ENCODE measurements at places on chromosomes 7 and 10.

GRCh38 chr10:50395851-50396250, 144.5 kb upstream of the ASAH2 start:
- no peak for DNase-seq

- no peak for DNase-seq
These were observed 17.4 kb downstream of the ITGB1 start for GRCh38 chr10:32940321-32941301.

DNA sequence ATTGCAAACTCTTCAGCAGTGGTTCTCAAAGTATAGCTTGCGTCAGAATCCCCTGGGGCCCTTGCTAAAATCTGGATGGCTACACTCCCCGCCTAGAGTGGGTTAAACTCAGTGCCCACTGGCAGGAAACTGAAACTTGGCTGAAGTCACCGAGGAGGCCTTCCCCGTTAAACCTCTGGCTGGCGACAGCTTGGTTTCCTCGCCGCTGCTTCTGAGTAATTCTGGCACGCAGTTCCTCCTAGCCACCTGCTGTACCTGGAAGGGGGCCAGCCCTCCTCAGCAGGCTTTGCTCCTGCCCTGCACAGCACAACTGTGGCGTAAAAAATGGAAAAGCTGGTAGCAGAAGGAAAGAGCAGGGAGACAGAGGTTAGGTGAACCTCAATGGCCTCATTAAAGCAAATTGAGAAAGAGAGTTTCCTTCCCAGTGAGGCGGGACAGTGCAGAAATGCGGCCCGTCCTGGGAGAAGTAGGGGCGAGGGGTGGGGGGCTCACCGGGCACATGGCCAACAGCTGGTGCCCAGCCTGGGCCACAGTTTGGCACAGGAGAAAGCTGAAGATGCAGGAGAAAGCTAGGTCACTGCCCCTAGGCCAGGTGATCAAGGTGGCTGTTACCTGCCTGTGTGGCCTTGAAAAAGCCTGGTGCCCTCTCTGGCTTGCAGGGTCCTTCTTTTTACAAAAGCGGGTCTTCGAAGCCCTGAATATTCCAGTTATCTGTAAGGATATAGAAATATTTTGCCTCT, 46.6 kb downstream of the ALOX5 start:
- DNase-seq = peak; percentile 83

- no peak for DNase-seq
These were observed 68.9 kb upstream of the FRMD4A start for GRCh38 chr10:14399641-14400040.

DNA sequence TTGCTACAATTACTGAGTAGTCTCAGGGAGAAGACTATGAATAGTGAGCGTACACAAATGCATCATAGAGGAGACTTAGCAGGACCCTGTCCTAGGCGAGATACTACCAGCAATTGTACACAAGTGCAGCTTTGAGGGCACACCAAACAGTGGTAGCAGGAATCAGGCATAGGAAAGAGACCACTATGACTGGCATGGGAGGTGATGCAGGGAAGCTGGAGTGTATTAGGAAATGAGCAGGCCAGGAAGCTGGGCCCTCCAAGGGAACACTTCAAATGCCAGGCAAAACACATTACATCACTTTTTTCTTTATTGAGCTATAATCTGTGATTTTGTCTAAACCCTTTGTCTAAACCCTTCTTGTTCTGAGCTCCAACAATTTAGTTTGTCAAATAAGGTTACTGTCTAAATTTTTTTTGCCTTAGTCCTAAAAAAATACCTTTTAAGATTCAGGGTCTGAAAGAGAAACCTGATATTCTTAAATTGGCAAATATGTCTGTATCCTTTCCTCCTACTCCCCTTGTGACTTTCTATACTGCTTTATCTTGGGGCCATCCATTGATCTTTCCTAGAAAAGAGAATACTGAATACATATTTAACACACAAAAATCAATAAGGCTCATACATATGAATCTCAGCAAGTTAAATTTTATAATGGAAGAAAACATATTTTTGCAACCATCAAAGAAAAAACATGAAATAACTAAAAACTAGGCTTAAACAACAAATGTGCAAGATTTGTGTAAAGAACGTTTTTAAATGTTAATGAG, 193.8 kb upstream of the PHYHIPL start:
- no peak for DNase-seq

DNA sequence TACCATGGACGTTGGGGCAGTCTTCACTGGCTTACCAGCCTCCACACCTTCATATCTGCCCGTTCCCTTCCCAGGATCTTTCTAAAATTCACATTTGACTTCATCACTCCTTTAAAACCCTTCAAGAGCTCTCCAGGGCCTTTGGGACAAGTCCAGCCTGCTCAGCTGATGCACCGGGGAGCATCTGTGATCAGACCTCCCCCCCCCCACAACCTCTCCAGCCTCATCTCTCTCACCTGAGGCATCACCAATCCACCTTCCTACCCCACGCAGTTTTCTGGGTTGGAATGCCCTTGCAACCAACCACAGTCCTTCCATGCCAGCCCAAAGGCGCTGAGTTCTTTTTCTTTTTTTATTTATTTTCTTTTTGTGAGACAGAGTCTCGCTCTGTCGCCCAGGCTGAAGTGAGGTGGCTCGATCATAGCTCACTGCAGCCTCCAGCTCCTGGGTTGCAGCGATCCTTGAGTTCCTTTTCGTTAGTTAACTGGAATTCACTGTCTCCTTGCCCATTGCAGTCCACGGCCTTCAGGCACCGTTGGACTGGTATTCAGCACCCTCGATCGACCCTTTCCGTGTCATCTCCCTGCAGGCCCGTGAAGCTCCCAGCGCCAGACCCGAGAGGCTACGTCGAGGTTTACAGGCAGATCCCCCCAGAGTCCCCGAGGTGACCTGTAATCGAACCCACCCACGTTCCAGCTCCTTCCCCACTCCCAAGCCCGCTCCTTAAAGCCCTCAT, 654 bp downstream of the ALKBH4 start:
- DNase-seq = no peak

GRCh38 chr10:126518218-126519080, 130.2 kb upstream of the ADAM12 start:
- DNase-seq = no peak

- no peak for DNase-seq
These were observed 351.9 kb upstream of the NPVF start for GRCh38 chr7:25580141-25580540.

DNA sequence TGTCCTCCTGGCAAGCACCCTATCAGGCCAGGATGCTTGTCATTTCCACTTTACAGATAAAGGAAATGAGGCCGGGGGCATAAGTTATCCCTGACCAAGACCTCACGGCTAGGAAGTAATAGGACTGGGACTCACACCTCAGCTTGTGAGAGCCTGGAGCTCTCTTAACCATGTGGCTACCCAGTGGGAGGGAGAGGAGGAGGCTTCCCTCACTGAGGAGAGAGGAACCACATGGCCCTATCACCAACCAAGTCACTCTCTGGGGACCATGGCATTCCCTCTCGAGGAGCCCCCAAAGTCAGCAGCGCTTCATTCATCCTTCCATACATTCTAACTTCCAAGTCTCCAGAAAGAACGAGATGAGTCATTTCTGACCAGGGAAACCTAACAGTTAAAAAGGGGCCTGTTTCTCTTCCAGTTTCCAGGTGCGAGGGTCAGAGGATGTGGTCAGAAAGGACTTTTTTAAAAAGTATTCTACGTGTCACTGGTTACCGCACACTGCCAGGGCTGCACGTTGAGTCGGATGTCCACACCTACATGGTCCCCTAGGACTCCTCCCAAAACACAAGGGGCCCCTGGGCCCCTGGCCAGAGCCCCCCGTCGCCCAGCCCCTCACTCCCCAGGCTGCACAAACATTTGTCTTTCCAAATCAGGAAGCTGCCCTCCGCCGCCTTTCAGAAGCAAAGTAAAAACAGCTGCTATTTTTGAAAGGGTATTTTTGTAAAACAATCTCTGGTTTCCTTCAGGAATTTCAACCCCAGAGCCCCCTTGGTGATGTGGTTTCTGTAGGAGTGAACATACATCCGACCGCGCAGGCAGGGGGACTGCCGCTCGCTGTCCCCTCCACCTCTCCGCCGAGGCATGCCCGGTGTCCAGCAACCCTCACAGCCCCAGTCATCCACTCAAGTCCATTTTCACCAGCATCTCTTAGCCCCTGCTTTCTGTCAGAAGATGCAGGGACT, 128.2 kb upstream of the CHST15 start:
- DNase-seq = no peak

- DNase-seq = no peak
These were observed 293.3 kb downstream of the ADRA2A start for GRCh38 chr10:111370101-111370500.

GRCh38 chr10:36721871-36722270, 403.5 kb upstream of the ANKRD30A start:
- no peak for DNase-seq

DNA sequence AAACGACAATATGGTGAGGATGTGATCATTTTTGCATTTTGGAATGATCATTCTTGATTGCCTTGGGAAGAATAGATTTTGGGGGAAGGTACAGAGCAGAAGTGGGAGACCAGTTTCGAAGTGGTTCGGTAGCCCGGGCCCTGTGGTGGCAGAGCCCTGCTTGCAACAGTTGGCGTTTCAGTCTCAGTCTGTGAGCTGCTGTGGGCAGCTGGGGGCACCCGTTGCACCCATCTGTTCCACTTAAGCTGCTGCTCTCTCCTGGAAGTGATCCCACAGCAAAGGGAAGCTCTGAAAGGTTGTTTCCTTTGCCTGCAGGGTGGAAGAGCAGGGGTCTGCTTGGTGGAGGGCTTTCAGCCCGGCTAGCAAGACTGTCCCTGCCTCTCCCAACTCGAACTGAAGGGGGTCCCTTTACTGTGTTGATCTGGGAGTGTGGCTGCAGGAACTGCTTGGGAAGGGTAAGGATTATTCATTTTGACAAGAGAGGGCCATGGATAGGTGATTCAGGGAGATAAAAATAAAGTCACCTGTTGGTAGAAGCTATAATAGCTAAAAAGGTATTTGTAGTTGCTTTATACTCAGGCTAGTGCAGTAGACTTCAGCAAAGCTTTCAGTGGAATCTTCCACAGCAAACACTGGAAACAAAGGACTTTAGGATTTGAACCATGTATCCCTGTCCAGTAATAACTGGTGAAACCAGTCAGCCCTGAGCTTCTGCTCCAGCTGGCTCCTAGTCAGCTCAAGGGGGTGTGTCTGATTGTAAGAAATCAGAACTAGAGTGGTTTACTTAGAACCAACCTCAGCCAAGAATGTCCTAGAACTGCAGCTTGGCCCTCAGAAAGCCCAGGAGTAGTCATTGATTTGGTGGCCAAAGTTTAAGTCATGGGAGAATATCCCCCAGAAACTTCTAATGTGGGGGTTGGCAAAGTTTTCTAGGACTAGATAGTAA, 53.1 kb upstream of the PDCD4 start:
- no peak for DNase-seq

GRCh38 chr10:86329896-86330680, 36.5 kb downstream of the GRID1 start:
- no peak for DNase-seq

DNA sequence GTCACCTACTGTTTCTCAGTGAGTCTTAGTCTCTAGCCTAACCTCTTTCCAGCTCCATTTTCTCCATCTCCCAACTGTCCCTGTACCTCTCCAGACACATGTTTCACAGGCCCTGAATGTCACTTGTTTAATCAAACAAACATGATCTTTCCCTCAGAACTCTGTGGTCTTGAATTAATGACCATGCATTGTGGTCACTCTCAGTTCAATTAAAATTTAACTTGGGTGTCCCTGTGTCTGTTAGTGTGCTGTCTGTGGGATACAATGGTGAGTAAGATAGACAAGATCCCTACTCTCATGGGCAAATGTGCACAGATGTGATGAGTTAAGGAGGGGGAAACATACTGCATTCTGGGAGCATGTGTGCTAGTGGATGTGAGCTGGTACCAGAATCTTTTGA, 65.0 kb downstream of the RBM33 start:
- no peak for DNase-seq

DNA sequence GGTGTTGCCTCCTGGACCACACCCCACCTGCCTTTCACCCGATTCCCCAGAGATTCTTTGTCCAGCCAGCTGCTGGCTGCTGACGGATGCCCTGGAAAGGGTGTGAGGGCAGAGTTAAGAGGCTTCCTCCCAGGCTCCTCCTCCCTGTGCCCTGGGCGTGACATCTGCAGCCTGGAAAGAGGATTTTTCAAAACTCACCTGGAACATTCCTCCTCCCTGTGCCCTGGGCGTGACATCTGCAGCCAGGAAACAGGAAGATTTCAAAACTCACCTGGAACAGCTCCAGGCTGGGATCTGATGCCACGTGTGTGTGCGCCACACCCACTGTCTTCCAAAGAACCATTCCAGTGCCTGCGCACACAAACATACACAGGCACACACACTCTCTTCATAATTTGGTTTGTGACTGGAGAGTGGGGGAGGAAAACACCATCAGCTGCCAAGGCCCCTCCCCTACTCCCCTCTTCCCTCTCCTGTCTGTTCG, 5.2 kb downstream of the MARVELD1 start:
- DNase-seq = peak; percentile 50

GRCh38 chr7:101662447-101662998, 33.4 kb upstream of the MYL10 start:
- DNase-seq = no peak

DNA sequence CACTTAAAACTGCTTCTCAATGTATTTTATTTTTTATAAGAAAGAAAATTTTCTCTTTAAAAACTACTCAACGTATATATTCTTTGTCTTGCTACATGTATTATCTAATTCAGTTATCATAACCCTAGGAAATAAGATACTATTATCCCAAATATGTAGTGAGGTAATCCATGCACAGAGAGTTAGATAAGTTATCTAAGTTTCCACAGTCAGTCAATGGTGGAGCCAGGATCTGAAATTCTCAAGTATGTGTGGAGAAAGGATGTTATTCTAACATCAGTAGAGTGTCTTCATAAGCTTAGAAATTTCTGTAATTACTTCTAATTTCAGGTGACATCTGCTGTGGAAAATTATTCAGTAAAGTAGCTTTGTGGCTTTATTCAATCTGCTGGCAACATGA, 239.9 kb downstream of the CSTF2T start:
- no peak for DNase-seq

- no peak for DNase-seq
These were observed 26.7 kb downstream of the FAM20C start for GRCh38 chr7:218896-219580.

- no peak for DNase-seq
These were observed 461 bp upstream of the HTRA1 start for GRCh38 chr10:122460891-122461293.

- no peak for DNase-seq
These were observed 15.8 kb downstream of the KLLN start for GRCh38 chr10:87847550-87847949.

GRCh38 chr10:119404719-119405519, 137.6 kb downstream of the RGS10 start:
- DNase-seq = no peak

- DNase-seq = no peak
These were observed 158.3 kb upstream of the PFKP start for GRCh38 chr10:2908851-2909630.

GRCh38 chr7:150431839-150432658, 18.4 kb upstream of the GIMAP8 start:
- no peak for DNase-seq

GRCh38 chr7:88826222-88826621, 30.7 kb upstream of the TEX47 start:
- DNase-seq = no peak

GRCh38 chr7:18941207-18941606, 176.2 kb downstream of the TWIST1 start:
- DNase-seq = no peak

GRCh38 chr7:47088329-47089067, 493.4 kb downstream of the TNS3 start:
- DNase-seq = no peak
